Adrenal gland (tissue), 19 donors: ENCODE measurements at places on chromosomes 2 and 18. TPM values are rescaled to one million over a fixed set of nuclear protein-coding genes. Genes with fewer than 3 reads are reported as not detected.

GRCh38 chr2:158979772-158980171 is 11.3 kb downstream of the TANC1 start:
- no peaks in the 10 kb centered on the region for H3K27me3 ChIP-seq
- no peak overlapping the region for H3K4me3 ChIP-seq
- no peak for DNase-seq
- peaks cover 24% of the 10 kb centered on the region for H3K4me1 ChIP-seq
- no peak overlapping the region for H3K27ac ChIP-seq

DNA sequence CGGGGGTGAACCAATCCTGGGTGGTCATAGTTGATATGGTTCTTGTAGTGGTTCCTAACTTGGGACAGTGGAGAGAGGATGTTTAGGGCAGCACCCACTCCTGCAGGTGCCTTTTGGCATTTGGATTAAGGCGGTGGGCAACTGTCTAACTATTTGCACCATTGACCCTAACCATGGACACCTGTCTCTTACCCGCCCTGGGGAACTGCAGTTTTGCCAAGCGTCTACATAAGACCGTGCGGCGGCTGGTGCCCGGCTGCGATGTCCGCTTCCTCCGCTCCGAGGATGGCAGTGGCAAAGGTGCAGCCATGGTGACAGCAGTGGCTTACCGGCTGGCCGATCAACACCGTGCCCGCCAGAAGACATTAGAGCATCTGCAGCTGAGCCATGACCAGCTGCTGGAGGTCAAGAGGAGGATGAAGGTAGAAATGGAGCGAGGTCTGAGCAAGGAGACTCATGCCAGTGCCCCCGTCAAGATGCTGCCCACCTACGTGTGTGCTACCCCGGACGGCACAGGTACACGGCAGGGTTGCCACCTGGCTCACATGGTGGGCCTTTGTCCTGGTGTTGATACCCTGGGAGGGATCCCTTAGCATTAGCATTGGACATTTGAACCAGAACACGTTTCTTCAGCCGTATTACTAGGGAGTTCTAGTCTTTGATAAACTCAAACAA is 46.3 kb downstream of the HK2 start:
- H3K27ac ChIP-seq: no peak overlapping the region
- H3K36me3 ChIP-seq: no peaks in the 10 kb centered on the region
- H3K4me1 ChIP-seq: peaks cover 10% of the 10 kb centered on the region
- DNase-seq: no peak
- no peaks in the 10 kb centered on the region for H3K27me3 ChIP-seq

- H3K27ac ChIP-seq: peak overlapping the region; percentile 18
- no peak overlapping the region for H3K4me3 ChIP-seq
- peaks cover 17% of the 10 kb centered on the region for H3K4me1 ChIP-seq
These were observed 19.1 kb upstream of the SLC20A1 start for GRCh38 chr2:112626604-112627059.

DNA sequence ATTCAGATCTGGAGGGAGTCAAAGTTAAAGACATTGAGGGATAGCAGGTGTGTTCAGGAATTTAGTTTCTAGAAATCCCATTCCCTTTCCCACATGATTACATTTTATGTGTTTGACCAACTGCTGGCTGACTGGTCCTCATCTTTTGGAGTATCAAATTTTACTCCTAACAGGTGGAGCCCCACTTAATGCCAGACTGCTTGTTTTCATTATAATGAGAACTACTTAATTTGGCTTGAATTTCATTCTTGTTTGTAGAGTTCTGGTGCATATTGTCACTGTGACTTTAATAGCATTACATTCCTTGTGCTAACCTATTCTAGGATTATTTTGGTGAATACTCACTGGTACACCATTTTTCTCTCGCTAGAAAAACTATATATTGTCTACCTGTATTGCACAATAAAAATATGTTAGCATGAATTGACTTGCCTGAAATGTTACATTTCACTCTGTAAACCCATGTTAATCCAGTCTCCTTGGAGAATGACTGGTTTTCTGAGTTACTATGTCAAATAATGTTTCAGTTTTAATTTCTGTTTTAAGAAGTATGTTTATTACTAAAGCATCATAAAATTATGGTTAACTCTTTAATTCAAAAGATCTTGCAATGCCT is 98.2 kb downstream of the TANC1 start:
- peaks cover 26% of the 10 kb centered on the region for H3K4me1 ChIP-seq
- no peak overlapping the region for H3K4me3 ChIP-seq
- H3K27ac ChIP-seq: no peak overlapping the region
- DNase-seq: no peak
- no peaks in the 10 kb centered on the region for H3K36me3 ChIP-seq

DNA sequence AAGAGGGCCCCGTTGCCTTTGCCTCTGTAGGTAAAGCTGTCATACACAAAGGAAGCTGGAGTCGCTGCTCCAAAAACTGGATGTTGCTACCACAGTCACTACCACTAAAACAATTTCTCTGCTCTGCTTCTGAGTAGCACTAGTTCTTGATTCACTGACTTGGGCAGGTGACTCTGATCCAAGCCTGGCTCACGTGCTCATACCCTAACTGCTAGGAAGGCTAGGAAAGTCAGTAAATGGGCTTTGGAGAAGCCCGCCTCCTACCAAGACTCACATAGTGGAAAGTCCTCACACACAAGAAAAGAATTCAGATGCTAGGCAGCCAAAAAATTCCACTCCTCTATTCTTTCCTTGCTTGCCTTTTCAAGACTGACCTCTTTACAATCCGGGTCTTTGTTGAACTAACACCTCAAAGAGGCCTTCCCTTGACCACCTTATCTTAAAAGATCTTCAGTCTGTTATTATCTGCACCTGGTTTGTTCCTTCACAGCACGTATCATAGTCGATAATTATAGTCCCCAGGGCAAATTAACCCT is 11.4 kb upstream of the DYNC1I2 start:
- no peaks in the 10 kb centered on the region for H3K4me1 ChIP-seq
- no peak overlapping the region for H3K4me3 ChIP-seq
- peaks cover 4% of the 10 kb centered on the region for H3K27me3 ChIP-seq

DNA sequence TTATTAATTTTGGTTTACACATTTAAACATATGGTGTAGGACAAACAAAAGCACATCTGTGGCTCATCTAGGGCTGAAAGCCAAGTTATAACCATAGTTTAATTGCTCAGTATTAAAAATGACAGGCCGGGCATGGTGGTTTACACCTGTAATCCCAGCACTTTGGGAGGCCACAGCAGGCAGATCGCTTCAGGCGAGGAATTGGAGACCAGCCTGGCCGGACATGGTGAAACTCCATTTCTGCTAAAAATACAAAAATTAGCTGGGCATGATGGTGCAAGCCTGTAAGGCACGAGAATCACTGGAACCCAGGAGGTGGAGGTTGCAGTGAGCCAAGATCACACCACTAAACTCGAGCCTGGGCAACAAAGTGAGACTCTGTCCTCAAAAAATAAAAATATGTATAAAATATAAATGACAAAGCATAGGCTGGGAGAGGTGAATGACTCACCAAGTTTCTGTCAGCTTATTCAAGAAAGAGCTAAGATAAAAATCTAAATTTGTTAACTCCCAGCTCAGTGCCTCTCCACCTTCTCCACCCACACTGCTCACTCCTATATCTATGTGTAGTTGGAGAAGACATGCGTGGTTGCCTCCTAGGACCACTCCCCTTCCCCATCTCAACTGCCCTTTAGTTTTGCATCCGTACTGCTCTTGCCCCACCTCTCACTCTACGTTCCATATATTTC is 79.2 kb upstream of the PID1 start:
- DNase-seq: no peak
- no peaks in the 10 kb centered on the region for H3K27me3 ChIP-seq
- H3K36me3 ChIP-seq: no peaks in the 10 kb centered on the region
- H3K4me1 ChIP-seq: no peaks in the 10 kb centered on the region

DNA sequence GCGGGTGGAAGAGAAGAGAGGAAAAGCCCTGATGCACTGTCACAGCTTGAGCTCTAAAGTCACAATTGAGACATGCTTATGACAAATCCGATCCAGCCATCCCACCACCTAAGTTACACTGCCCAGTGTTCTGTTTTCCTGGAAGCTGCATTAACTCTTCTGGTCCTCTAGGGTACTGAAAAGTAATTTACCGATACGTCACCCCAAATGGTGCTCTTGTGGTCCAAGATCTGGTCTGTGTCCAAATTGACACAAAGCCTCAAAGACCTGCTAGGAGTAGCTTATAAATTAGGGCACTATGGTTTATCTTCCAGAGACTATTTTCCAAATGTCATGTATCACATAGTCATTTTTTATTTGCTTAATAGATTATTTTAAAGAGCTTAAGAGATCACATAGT is 186.7 kb upstream of the ETAA1 start:
- H3K27me3 ChIP-seq: no peaks in the 10 kb centered on the region
- no peak overlapping the region for H3K4me3 ChIP-seq
- no peak for DNase-seq
- no peak overlapping the region for H3K27ac ChIP-seq

- no peak overlapping the region for H3K27ac ChIP-seq
- DNase-seq: no peak
- H3K36me3 ChIP-seq: no peaks in the 10 kb centered on the region
- H3K4me3 ChIP-seq: no peak overlapping the region
These were observed 276.8 kb upstream of the PARD3B start for GRCh38 chr2:204268458-204268857.

DNA sequence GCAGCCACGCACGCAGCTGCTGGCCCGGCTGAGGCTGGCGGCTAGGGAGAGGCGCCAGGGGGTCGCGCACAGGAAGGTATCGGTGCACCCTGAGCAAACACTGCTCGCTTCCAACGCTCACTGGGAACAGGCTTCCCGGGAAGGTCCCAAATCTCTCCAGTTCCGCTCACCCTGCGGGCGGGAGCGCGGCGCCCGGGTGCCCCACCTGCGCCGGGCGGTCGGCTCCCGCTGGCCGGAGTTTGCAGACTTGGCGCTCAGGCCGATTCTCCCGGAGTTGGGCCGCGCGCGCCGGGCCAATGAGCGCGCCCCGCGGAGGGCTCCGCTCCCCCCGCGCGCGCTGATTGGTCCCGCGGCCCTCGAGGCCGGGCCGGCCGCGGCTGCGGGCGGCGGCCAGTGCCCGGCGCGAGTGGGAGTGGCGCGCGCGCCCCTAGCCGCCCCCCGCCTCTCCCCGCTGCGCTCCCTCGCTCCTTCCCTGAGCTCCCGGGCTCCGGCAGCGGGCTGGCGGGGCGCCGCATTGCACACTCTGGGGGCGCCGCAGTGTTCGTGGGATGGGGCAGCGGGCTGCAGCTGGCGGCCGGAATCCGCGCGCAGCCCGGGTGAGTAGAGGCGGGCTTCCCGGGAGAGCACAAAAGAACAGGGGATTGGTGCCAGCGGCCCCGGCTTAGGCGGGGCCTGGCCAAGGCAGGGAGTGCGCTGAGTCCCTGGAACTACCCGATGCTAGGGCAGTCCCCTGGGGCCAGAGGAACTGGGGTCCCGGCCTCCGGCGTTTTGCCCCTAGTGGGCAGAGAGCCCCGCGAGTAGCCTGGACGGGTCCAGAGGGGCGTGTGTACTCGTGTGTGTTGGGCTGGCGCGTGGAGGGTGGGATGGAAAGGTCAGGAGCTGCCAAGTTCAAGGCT is at the start of gene LYPD6:
Gene LYPD6, plus strand, starts transcription at position 461 of the 896 bp plus-strand sequence. CDS start 107,122 bp downstream, outside the sequence.
- peaks cover 9% of the 10 kb centered on the region for H3K4me1 ChIP-seq
- H3K27ac ChIP-seq: no peak within 1 kb of the TSS
- peaks cover 23% of the 10 kb centered on the region for H3K27me3 ChIP-seq
- DNase-seq: peak; percentile 80

Gene ANKRD29
- total RNA-seq: 19.9 TPM

Gene CCDC68
- total RNA-seq: 19.3 TPM

Gene ANKRD30BL
- not detected for total RNA-seq

Gene PCARE
- not detected for total RNA-seq

Gene DPYSL5
- not detected for total RNA-seq

Gene RASGRP3
- 12.7 TPM for total RNA-seq
